ENCODE measurements at places on chromosomes 6 and 20. TPM values are rescaled to one million over a fixed set of nuclear protein-coding genes. Genes with fewer than 3 reads are reported as not detected.

GRCh38 chr6:116783852-116784251 is 18.3 kb upstream of the FAM162B start:
- no peaks in the 10 kb centered on the region for H3K4me1 ChIP-seq
- no peak overlapping the region for H3K27ac ChIP-seq
- no peak overlapping the region for H3K4me3 ChIP-seq
- H3K27me3 ChIP-seq: no peaks in the 10 kb centered on the region
- no peak for DNase-seq

- no peak overlapping the region for H3K27ac ChIP-seq
- H3K4me3 ChIP-seq: no peak overlapping the region
- H3K4me1 ChIP-seq: no peaks in the 10 kb centered on the region
Measured at GRCh38 chr6:74626288-74626687, 579.6 kb downstream of the COL12A1 start.

The BPIFB4 gene
- not detected for total RNA-seq

DNA sequence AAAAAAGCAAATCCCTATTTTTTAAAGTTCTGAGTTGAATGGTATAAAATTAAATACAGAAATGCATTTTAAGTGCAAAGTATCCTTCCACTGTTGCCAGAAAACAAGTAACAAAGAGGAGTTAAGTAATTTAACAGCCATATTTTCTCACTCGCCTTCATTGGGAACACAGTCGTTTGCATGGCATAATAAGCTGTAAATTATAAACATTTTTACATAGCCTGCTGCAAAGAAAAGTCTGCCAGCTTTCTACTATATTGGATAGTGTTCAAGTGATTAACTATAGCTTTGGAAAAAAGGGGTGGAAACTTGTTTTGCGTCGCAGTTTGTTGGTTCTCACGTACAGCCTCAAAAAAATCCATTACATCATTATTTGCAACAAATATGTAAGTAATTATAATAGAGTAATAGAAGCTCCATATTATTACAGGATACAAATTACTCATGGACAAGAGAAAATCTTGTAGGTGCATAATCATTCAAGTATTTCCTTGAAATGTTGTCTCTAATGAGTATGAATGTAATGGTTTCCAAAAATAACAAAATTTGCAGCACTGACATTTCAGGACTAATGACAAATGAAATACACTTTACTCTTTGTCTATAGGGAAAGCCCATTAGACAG is 139.3 kb downstream of the PDSS2 start:
- no peak overlapping the region for H3K4me3 ChIP-seq
- no peaks in the 10 kb centered on the region for H3K36me3 ChIP-seq
- DNase-seq: no peak
- no peaks in the 10 kb centered on the region for H3K27me3 ChIP-seq
- peaks cover 12% of the 10 kb centered on the region for H3K4me1 ChIP-seq

- no peak overlapping the region for H3K4me3 ChIP-seq
- H3K27ac ChIP-seq: no peak overlapping the region
- H3K27me3 ChIP-seq: no peaks in the 10 kb centered on the region
- H3K36me3 ChIP-seq: no peaks in the 10 kb centered on the region
- DNase-seq: no peak
Measured at GRCh38 chr6:21327326-21328112, 266.0 kb upstream of the SOX4 start.

- H3K4me3 ChIP-seq: no peak overlapping the region
- H3K4me1 ChIP-seq: peaks cover 33% of the 10 kb centered on the region
- H3K27ac ChIP-seq: peak overlapping the region; percentile 91
Measured at GRCh38 chr20:34708621-34709043, 4.5 kb downstream of the TP53INP2 start.

DNA sequence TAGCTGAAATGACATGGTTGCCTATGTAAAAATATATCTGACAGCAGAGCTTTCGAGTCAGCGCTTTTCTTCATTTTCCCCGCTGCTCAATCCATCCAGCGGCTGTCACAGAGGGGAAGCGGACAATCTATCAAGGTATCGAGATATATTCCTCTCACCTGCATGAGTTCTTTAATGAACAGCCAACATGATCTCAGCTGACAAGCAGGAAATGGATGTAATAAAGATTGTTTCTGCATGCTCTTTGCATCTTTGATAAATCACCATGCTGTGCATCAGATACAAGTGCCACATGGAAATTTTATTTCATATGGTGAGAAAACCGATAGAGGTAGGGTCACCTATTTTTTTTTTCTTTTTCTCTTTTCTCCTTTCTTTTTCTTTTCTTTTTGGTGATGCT is 602.3 kb upstream of the MMS22L start:
- no peak overlapping the region for H3K27ac ChIP-seq
- DNase-seq: no peak
- H3K36me3 ChIP-seq: no peaks in the 10 kb centered on the region
- H3K27me3 ChIP-seq: no peaks in the 10 kb centered on the region

GRCh38 chr6:6522709-6523108 is 65.8 kb upstream of the LY86 start:
- H3K36me3 ChIP-seq: no peaks in the 10 kb centered on the region
- no peak for DNase-seq
- H3K4me3 ChIP-seq: no peak overlapping the region
- no peaks in the 10 kb centered on the region for H3K27me3 ChIP-seq
- H3K4me1 ChIP-seq: no peaks in the 10 kb centered on the region

DNA sequence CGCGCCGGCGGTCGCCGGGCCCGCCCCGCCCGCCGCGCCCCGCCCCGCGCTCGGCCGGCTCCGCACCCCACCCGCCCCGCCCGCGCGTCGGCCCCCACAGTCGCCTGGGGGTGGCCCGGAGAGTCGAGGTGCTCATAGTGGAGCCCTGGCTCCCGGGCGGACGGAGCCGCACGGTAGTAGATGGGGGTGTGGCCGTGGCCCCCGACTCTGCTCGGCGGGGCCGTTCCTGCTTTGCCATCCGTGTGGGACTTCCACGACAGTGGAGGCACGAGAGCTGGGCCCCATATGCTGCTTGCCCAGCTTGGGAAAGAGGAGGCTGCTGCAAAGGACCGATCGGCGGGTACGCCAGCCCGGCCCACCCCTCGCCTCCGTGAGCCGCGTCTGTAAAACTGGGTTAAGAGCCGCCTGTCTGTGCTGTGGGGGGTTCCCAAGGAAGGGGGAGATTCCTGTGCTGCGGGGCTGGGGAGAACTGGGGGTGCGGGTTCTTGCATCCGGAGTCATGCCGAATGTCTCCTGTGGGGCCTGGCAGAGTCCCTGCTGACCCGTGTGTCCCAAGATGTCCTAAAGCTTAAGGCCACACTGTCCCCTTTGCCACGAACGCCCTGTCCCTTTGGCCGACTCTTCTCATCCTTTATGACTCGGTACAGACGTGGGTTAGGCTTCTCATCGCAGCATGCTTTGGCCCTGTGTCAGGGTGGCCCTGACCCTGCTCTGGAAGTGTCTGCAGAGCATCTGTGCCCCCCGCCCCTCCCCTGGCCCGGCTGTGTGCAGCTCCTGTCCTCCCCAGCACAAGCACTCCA is at the start of gene OPRL1:
Gene OPRL1 (plus strand): TSS at position 70 of the 800 bp plus-strand sequence. CDS start 12,639 bp downstream, outside the sequence.
- DNase-seq: no peak
- H3K27me3 ChIP-seq: no peaks in the 10 kb centered on the region
- peak within 1 kb of the TSS; percentile 81 for H3K27ac ChIP-seq
- H3K36me3 ChIP-seq: no peaks in the 10 kb centered on the region
- H3K4me1 ChIP-seq: peaks cover 37% of the 10 kb centered on the region
- H3K4me3 ChIP-seq: peak within 1 kb of the TSS; percentile 27

The SNAP91 gene
- total RNA-seq: 0.66 TPM

GRCh38 chr6:37280162-37280887 is 22.4 kb upstream of the TMEM217 start:
- no peaks in the 10 kb centered on the region for H3K27me3 ChIP-seq
- no peak for DNase-seq
- H3K36me3 ChIP-seq: no peaks in the 10 kb centered on the region

The EIF2S2 gene
- total RNA-seq: 40.2 TPM

- no peaks in the 10 kb centered on the region for H3K36me3 ChIP-seq
- H3K27me3 ChIP-seq: no peaks in the 10 kb centered on the region
- DNase-seq: no peak
- H3K27ac ChIP-seq: no peak overlapping the region
Measured at GRCh38 chr6:14439419-14439818, 321.8 kb downstream of the CD83 start.

GRCh38 chr6:142162780-142163179 is 15.7 kb downstream of the VTA1 start:
- H3K27me3 ChIP-seq: no peaks in the 10 kb centered on the region
- no peak overlapping the region for H3K27ac ChIP-seq
- no peak for DNase-seq
- H3K36me3 ChIP-seq: peaks cover 3% of the 10 kb centered on the region

The CNR1 gene
- total RNA-seq: 2.6 TPM

DNA sequence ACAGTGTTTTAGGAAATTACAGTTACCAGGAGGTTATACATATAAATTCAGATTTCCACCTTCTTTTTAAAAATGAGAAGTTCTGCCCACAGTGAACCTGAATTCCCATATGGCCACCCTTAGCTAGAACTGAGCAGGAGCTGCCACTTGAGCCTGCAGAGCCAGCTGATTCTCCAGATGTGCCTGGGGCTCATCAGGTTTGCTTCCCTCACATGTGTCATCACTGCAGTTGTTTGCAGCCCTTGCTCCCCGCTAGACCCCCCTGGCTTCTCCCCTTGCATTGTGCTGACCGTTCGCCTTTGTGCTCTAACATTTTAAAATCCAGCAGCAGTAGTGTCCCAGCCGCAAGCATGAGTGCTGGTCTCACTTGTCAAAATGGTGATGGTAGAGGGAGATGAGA is 131.1 kb downstream of the UTRN start:
- H3K4me1 ChIP-seq: peaks cover 23% of the 10 kb centered on the region
- H3K36me3 ChIP-seq: no peaks in the 10 kb centered on the region
- no peak for DNase-seq
- H3K27ac ChIP-seq: no peak overlapping the region
- no peaks in the 10 kb centered on the region for H3K27me3 ChIP-seq

- H3K27me3 ChIP-seq: no peaks in the 10 kb centered on the region
- H3K4me3 ChIP-seq: no peak overlapping the region
- no peaks in the 10 kb centered on the region for H3K4me1 ChIP-seq
- no peak overlapping the region for H3K27ac ChIP-seq
- DNase-seq: no peak
- H3K36me3 ChIP-seq: no peaks in the 10 kb centered on the region
Measured at GRCh38 chr20:15506311-15506710, 1066.9 kb downstream of the KIF16B start.

DNA sequence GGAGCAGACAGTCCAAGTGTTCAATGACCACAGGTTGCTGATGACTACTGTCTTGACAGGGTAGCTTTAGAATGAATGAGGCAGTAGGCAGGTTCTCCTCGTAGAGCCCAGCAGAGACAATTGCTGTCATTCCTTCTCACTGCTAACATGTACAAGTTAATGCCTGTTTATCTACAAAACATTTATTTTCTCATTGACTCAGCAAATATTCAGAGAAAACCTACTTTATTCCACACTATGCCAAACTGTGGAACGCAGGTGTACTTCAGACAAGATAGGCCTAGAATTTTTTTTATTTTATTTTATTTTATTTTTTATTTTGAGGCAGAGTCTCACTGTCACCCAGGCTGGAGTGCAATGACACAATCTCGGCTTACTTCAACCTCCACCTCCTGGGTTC is 50.8 kb downstream of the ARHGAP18 start:
- no peaks in the 10 kb centered on the region for H3K27me3 ChIP-seq
- peaks cover 56% of the 10 kb centered on the region for H3K4me1 ChIP-seq

DNA sequence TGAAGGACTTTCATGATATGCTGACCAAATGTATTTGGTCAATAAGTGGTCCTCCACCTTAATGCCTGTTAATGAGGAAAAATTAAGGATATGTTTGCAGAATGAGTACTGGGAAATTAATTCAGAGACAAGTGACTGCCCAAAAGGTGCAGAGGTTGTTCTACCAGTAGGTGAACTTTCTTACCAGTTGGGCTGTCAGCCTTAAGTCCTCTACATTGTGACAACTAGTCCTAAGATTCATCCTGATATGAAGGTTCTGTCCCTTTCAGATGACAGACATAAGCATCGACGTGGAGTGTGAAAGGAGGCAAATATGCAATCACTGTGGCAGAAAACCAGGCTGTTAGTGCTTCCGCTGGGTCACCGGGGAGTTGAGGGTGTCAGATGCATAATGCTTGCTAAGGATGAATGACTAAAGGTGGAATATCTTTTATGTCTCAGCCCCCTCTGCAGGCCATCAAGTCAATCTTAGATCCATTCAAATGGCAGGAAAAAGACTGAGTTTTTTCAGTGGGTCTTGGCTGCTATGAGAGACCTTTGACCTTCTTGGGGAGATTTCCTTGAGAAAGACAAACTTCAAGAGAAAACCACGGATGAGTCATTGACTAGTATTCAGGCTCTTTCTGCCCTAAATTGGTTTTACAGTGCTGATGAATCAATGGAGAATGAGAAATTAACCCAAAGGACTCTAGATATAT is 226.0 kb downstream of the TPBG start:
- no peak overlapping the region for H3K27ac ChIP-seq
- H3K36me3 ChIP-seq: no peaks in the 10 kb centered on the region
- no peak overlapping the region for H3K4me3 ChIP-seq
- H3K27me3 ChIP-seq: no peaks in the 10 kb centered on the region
- no peaks in the 10 kb centered on the region for H3K4me1 ChIP-seq
- no peak for DNase-seq

The ERMARD gene
- total RNA-seq: 8.6 TPM

- no peak overlapping the region for H3K4me3 ChIP-seq
- H3K4me1 ChIP-seq: no peaks in the 10 kb centered on the region
- no peaks in the 10 kb centered on the region for H3K27me3 ChIP-seq
- DNase-seq: no peak
- H3K36me3 ChIP-seq: no peaks in the 10 kb centered on the region
Measured at GRCh38 chr20:24392612-24393011, 76.8 kb upstream of the SYNDIG1 start.

- H3K27me3 ChIP-seq: no peaks in the 10 kb centered on the region
- no peaks in the 10 kb centered on the region for H3K4me1 ChIP-seq
- H3K36me3 ChIP-seq: no peaks in the 10 kb centered on the region
- no peak for DNase-seq
Measured at GRCh38 chr20:43140726-43141125, 49.0 kb downstream of the PTPRT start.

The BTNL2 gene
- not detected for total RNA-seq

GRCh38 chr20:8853805-8854338 is 215.0 kb upstream of the PLCB4 start:
- H3K4me3 ChIP-seq: no peak overlapping the region
- H3K36me3 ChIP-seq: no peaks in the 10 kb centered on the region
- no peaks in the 10 kb centered on the region for H3K27me3 ChIP-seq
- DNase-seq: no peak

GRCh38 chr6:1381481-1382330 is 7.7 kb upstream of the FOXF2 start:
- peak; percentile 50 for DNase-seq
- no peak overlapping the region for H3K4me3 ChIP-seq
- no peak overlapping the region for H3K27ac ChIP-seq
- peaks cover 42% of the 10 kb centered on the region for H3K4me1 ChIP-seq

The KCNG1 gene
- total RNA-seq: 6.2 TPM

- no peak for DNase-seq
- H3K27me3 ChIP-seq: no peaks in the 10 kb centered on the region
- no peaks in the 10 kb centered on the region for H3K36me3 ChIP-seq
- H3K27ac ChIP-seq: no peak overlapping the region
Measured at GRCh38 chr6:40359808-40360207, 227.4 kb downstream of the LRFN2 start.

The LGSN gene
- 0.26 TPM for total RNA-seq

- H3K4me1 ChIP-seq: no peaks in the 10 kb centered on the region
- H3K27me3 ChIP-seq: no peaks in the 10 kb centered on the region
- no peaks in the 10 kb centered on the region for H3K36me3 ChIP-seq
- no peak overlapping the region for H3K27ac ChIP-seq
- H3K4me3 ChIP-seq: no peak overlapping the region
Measured at GRCh38 chr20:22663528-22664025, 79.2 kb upstream of the FOXA2 start.

Data from body of pancreas (tissue), 4 donors.